ENCODE measurements at places on chromosomes 13 and 19.

GRCh38 chr19:57171551-57172081 lies 4.3 kb upstream of the DUXA start:
- DNase-seq = peak; percentile 49

- DNase-seq = no peak
These were observed 48.2 kb downstream of the DPY19L3 start for GRCh38 chr19:32453736-32454135.

- no peak for DNase-seq
These were observed 39.8 kb upstream of the TPM4 start for GRCh38 chr19:16036397-16036925.

DNA sequence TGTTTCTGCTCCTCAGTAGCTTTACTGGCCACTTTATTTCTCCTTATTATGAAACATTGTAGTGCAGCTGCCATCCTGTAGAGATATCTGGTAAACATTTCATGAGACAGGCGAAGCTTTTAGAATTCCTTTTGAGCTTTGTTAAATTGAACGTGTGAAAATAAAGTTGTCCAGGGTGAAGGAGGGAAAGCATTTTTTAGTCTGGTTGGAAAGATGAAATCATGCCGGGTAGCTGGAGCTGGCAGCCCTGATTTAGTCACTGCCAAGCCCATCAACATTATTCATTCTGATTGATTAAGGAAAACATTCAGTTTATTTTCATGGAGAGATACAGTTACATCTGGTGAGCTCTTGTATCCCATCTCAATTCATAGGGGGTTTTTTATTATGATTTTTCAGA lies 326.2 kb upstream of the GPC6 start:
- DNase-seq = no peak

DNA sequence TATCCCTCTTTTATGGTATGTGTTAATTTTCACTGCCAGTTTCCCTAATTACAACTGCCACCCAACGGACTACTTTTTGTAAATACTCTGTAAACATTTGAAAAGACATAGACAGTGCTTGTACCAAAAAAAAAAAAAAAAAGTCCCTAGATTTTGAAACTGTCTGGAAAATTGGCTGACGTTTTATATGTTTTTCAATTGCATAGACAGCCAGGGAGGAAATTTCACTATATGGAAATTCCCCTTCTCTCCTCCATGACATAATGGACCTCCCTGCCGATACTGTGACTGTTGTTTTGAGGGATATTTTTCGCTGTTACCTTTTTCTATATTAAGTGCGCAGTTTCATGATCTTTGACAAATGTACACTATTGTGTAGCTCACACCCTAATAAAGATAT lies 43.4 kb downstream of the C13orf42 start:
- DNase-seq = peak; percentile 25
